ENCODE measurements at places on chromosomes 4 and X.

DNA sequence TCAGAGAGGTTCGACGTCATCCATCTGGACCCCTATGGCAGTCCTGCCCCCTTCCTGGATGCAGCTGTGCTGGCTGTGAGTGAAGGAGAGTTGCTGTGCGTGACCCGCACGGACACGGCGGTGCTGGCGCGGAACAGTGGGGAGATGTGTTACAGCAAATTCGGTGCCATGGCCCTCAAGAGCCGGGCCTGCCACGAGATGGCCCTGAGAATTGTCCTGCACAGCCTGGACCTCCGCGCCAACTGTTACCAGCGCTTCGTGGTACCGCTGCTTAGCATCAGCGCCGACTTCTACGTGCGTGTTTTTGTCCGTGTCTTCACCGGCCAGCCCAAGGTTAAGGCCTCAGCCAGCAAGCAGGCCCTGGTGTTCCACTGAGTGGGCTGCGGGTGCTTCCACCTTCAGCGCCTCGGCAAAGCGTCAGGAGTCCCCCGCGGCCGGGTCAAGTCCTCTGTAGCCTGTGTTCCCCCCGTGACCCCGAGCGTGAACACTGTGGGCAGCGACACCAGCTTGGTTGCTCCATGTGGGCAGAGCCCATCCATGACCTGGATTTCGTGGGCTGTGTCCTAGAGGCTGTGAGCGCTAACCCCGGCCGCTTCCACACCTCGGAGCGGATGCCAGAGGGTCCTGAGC, 186.7 kb upstream of the SLITRK2 start:
- no peak for DNase-seq

DNA sequence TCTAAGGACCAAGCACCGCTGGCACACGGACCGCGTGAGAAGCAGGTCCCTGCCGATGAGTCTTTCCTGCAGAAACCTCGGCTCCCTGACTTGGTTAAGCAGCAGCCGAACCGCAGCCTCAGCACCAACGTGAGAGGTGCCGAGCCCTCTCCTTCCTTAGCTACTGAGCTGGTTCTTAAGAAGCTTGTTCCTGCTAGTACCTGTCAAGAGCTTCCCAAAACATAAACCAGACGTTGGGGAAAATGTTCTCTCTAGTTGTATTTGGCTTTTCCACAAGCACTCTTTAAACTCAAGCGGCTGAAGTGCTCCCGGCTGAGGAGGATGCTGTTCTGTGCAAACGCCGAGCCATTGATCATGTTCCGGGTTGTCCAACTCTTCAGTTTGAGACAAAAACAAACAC, 29.3 kb upstream of the TLR3 start:
- DNase-seq, result no peak

DNA sequence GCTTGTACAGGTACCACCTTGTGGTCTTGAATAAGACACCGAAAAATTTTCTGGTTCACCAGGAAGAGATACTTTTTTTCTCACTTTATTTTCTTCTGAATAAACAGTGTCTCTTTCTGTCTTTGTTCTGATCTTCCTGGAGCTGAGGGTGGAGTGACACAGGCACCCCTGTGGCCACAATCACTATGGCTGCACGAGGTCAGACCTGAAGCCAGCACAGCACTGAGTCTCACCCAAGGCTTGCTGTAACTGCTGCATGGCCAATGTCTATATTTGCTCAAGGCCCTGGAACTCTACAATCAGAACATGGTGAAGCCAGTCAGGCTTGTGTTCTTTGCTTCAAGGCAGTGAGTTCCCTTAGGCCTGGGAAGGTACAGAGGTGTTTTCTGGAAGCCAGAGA, 87.2 kb downstream of the GPR174 start:
- no peak for DNase-seq

DNA sequence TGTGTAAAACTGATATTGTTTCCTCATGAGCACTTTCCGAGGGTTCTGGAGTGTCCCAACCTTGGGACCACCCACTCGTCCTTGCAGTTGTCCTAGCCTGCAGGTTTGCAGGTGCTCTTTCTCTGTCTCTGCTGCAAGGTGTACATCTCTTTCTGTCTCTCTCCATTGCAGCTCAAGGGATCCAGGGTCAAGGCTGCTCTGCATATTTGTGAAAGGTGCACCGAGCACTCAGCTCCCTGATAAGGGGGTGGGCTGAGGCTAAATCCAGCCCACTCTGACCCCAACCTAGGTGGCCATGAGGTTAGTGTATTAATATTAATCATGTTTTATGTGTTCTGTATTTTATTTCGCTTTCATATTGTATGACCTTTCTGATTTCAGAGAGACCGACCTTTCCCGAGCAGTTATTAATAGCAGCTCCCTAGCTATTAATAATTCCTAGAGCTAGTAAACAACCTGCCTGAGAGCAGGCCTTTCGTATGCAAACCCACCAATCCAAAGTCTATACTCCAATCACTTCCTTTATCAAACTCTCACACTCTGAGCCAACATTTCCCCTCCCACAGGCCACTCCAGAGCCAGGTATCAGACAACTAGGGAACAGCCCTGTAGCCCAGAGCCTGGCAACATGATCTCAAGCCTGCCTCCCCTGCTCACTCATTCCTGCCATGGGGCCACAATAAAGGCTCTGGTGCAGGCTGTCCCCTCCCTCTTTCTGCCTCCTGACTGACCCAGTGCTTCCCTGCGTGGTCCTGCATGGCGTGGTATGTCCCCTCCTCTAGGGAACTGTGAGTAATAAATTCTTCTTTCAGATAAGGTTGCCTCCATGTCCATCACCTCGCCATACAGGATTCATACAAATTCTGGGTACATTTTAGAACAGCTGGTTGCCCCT, 73.9 kb downstream of the SLC2A9 start:
- no peak for DNase-seq

GRCh38 chr4:165953181-165953580, 80.1 kb downstream of the TLL1 start:
- DNase-seq, result no peak

- no peak for DNase-seq
Observed at GRCh38 chrX:6732101-6732500, 197.2 kb upstream of the VCX3A start.

DNA sequence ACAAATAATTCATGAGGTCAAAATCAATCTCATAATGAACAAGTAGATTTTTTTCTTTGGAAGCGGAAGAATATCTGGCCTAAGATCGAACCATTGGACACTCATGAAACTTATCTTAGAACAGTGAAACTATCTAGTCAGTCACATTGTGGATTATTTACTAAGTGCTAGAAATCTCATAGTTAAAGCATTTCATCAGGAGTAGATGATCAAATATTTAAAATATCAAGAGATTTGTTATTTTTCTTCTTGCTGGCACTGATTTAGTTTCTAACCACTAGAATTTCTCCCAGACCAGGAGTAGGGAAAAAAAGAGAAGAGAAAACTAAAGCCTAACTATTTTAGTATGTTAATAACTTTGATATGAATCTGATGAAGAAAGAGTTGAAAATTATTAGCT, 105.5 kb downstream of the SHROOM3 start:
- peak; percentile 60 for DNase-seq

Measured in EH (cell line).